ENCODE measurements at places on chromosomes 2 and 18. TPM values are rescaled to one million over a fixed set of nuclear protein-coding genes. Genes with fewer than 3 reads are reported as not detected.

DNA sequence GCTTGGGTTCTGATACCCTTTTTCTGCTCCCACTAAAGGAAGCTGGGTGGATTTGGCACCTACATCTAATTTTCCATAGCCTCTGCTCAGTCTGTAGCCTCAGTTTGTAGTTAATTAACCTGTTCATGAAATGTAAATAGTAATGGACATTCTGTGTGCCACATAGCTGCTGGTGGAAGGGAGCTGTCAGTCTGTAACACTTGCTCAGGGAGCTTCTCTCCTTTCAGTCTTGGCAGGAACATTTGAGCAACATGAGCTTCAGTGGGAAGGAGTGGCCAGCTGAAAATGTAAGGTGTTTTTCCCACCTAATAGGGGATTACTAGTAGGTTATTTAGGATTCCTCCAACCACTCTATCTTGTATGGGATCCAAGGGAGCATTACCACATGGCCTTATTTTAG is 203.4 kb downstream of the ASXL3 start:
- no peaks in the 10 kb centered on the region for H3K4me1 ChIP-seq
- H3K27ac ChIP-seq = no peak overlapping the region
- no peaks in the 10 kb centered on the region for H3K36me3 ChIP-seq
- H3K27me3 ChIP-seq = no peaks in the 10 kb centered on the region

The NXPH2 gene
- total RNA-seq = not detected

The FAM110C gene
- 20.3 TPM for total RNA-seq

GRCh38 chr18:42578792-42579191 is 536.7 kb downstream of the RIT2 start:
- no peaks in the 10 kb centered on the region for H3K4me1 ChIP-seq
- H3K27me3 ChIP-seq = no peaks in the 10 kb centered on the region
- no peaks in the 10 kb centered on the region for H3K36me3 ChIP-seq
- no peak for DNase-seq

DNA sequence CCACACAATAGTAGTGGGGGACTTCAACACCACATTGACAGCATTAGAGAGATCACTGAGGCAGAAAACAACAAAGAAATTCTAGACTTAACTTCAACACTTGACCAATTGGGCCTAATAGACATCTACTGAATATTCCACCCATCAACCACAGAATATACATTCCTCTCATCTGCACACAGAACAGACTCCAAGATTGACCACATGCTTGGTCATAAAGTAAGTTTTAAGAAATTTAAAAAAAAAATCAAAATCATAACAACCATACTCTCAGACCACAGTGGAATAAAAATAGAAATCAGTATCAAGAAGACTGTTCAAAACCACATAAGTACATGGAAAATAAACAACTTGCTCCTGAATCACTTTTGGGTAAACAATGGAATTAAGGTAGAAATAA is 9.0 kb upstream of the FLACC1 start:
- no peaks in the 10 kb centered on the region for H3K36me3 ChIP-seq
- no peak overlapping the region for H3K4me3 ChIP-seq
- H3K27me3 ChIP-seq = no peaks in the 10 kb centered on the region
- no peak for DNase-seq
- no peak overlapping the region for H3K27ac ChIP-seq

DNA sequence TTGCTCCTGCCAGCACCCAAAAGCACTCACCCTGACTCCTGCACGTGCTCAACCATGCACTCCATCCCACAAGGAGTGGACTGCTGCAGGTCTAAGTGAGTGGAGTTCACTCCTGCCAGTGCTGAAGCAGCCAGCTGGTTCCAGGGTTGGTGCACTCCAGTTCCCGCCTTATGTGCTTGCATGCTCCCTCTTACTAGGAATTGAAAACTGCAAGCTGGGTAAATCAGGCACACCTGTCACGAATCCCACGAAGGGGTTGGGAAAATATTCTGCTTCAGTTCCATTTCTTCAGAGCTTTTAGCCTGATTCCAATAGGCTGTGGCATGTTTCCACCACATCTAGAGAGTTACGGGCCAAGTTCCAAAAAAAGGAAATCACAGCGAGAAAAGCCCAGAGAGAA is 1365.5 kb upstream of the CHAC2 start:
- no peak overlapping the region for H3K27ac ChIP-seq
- no peaks in the 10 kb centered on the region for H3K27me3 ChIP-seq
- no peak overlapping the region for H3K4me3 ChIP-seq
- no peak for DNase-seq
- H3K36me3 ChIP-seq = no peaks in the 10 kb centered on the region
- no peaks in the 10 kb centered on the region for H3K4me1 ChIP-seq

The SCN9A gene
- total RNA-seq = 0.07 TPM

DNA sequence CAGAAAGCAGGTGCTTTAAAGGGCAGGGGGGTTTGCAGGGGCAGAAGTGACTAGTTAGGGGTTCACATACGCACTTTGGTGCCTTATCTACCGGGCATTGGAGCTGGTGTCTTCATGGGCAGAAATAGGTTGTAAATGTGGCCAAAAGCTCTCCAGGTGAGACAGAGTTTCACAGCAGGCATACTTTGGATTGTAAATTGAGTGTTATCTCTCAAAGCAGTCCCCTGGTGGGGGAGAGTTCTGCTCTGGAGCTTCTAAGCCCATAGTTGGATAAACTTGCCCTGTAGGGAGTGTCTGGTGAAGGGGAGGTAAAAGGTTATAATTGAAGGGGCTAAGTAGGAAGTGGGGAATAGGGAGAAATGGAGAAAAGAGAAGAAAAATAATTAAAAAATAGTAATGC is 43.1 kb downstream of the COL4A3 start:
- no peaks in the 10 kb centered on the region for H3K4me1 ChIP-seq
- H3K4me3 ChIP-seq = no peak overlapping the region
- no peaks in the 10 kb centered on the region for H3K27me3 ChIP-seq
- DNase-seq = no peak
- H3K27ac ChIP-seq = no peak overlapping the region

The ZBTB7C gene
- total RNA-seq = 0.37 TPM

GRCh38 chr2:56582570-56582969 is 398.8 kb downstream of the CCDC85A start:
- no peak overlapping the region for H3K4me3 ChIP-seq
- no peaks in the 10 kb centered on the region for H3K27me3 ChIP-seq
- no peaks in the 10 kb centered on the region for H3K36me3 ChIP-seq
- DNase-seq = no peak

The PER2 gene
- total RNA-seq = 18.7 TPM

- H3K27me3 ChIP-seq = no peaks in the 10 kb centered on the region
- no peak overlapping the region for H3K4me3 ChIP-seq
- no peak overlapping the region for H3K27ac ChIP-seq
- H3K4me1 ChIP-seq = no peaks in the 10 kb centered on the region
- H3K36me3 ChIP-seq = no peaks in the 10 kb centered on the region
Observed at GRCh38 chr2:32838949-32839348, 107.8 kb upstream of the LTBP1 start.

- peaks cover 17% of the 10 kb centered on the region for H3K27me3 ChIP-seq
- H3K4me1 ChIP-seq = no peaks in the 10 kb centered on the region
- H3K4me3 ChIP-seq = no peak overlapping the region
- no peak overlapping the region for H3K27ac ChIP-seq
- no peaks in the 10 kb centered on the region for H3K36me3 ChIP-seq
Observed at GRCh38 chr18:59633961-59634485, 63.2 kb downstream of the CCBE1 start.
